Left lung (tissue), 14 donors: ENCODE measurements at places on chromosomes 13 and 19.

GRCh38 chr13:111512707-111513106 lies 192.3 kb downstream of the TEX29 start:
- no peak for DNase-seq
- no peak overlapping the region for H3K27ac ChIP-seq
- no peaks in the 10 kb centered on the region for H3K4me1 ChIP-seq

- H3K4me3 ChIP-seq = peak within 1 kb of the TSS; percentile 76
- H3K27ac ChIP-seq = peak within 1 kb of the TSS; percentile 79
- H3K36me3 ChIP-seq = no peaks in the 10 kb centered on the region
- no peaks in the 10 kb centered on the region for H3K27me3 ChIP-seq
- H3K4me1 ChIP-seq = peaks cover 5% of the 10 kb centered on the region
Measured at GRCh38 chr19:20039203-20039723, at the start of gene ZNF682. TSS of gene ZNF682 (minus strand) at chr19:20039505. CDS start at chr19:20039345, 160 bp downstream.

DNA sequence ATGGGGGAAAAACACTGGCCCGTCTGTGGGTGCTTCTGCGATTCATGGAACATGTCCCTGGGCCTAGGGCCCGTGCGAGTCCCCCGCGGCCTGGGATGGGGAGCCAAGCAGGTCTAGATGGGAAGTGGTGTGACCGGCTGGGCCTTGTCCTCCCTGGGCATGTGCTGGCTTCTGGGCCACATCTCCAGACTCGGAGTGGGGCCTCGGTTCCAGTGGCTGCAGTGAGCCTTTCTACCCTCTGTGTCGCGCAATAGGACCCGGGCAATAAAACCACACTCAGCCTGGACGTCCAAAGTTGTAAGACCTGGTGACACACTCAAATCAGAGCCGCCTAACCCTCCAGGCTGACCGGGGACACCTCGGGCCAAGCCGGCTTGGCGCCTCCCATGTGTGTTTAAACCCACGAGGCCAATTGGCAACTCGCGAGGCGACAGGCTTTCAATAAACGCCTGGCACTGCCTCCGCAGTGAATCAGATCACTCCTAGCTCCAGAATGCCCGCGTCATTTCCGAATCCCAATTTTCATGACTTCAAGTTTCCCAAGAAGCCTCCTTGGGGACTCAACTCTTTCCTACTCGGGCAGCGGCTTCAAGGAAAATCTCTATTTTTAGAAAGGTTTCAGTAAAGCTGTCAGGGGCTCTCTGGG lies 57.3 kb downstream of the KLF2 start:
- H3K4me1 ChIP-seq = peaks cover 8% of the 10 kb centered on the region
- no peak overlapping the region for H3K4me3 ChIP-seq
- peak overlapping the region; percentile 78 for H3K27ac ChIP-seq
- no peaks in the 10 kb centered on the region for H3K36me3 ChIP-seq
- no peak for DNase-seq
- no peaks in the 10 kb centered on the region for H3K27me3 ChIP-seq

DNA sequence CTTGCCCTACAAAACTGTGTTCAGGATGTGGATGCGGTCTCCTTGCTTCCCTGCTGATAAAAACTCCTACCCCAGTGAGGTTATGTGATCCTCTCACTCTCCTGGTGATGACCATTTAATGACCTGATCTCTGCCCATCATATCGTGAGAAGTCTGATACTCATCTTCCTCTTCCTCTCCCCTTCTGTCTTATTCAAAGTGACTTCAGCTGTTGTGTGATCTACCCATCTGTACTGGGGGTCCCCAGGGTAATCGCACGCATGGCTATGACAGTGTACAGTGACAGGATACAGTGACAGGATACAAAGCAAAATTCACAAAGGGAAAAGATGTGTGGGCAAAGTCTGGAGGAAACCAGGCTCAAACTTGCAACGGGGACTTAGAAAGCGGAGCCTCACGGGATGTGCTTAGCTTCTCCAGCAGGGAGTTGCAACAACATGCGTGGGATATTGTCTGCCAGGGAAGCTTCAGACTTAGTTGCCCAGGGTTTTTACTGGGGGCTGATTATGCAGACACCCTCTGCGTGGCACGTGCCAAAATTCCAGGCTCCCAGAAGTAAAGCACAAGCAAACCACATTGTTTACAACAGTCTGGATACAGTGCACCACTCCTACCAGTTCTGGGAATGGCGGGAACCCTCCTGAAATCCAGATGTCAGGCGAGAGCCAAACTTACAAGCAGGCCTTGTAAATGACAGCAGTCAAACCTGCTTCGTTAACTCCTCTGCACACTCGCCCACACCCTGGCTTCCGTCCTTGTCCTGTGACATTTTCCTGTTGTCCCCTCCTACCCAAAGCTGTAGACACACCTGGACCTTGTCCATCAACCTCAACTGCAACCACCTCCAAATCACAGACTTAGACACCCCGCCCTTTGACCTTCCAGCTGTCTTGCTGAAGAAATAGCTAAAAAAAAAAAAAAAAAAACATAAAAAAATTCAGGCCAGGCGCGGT lies 18.0 kb upstream of the GARRE1 start:
- DNase-seq = no peak
- H3K36me3 ChIP-seq = peaks cover 1% of the 10 kb centered on the region
- peaks cover 20% of the 10 kb centered on the region for H3K4me1 ChIP-seq
- H3K27me3 ChIP-seq = no peaks in the 10 kb centered on the region
- no peak overlapping the region for H3K4me3 ChIP-seq

- peaks cover 14% of the 10 kb centered on the region for H3K4me1 ChIP-seq
- H3K27me3 ChIP-seq = no peaks in the 10 kb centered on the region
- H3K36me3 ChIP-seq = no peaks in the 10 kb centered on the region
- DNase-seq = peak; percentile 94
Measured at GRCh38 chr19:6753178-6754031, 13.8 kb downstream of the SH2D3A start.
